ENCODE measurements at places on chromosomes 7 and 10. TPM values are rescaled to one million over a fixed set of nuclear protein-coding genes. Genes with fewer than 3 reads are reported as not detected.

GRCh38 chr7:85065888-85066485, 120.9 kb downstream of the SEMA3D start:
- no peaks in the 10 kb centered on the region for H3K36me3 ChIP-seq
- H3K4me1 ChIP-seq = no peaks in the 10 kb centered on the region
- H3K27me3 ChIP-seq = no peaks in the 10 kb centered on the region
- no peak overlapping the region for H3K27ac ChIP-seq

- peak; percentile 67 for DNase-seq
- H3K36me3 ChIP-seq = no peaks in the 10 kb centered on the region
- H3K4me3 ChIP-seq = no peak overlapping the region
- no peaks in the 10 kb centered on the region for H3K27me3 ChIP-seq
- H3K4me1 ChIP-seq = peaks cover 23% of the 10 kb centered on the region
Observed at GRCh38 chr7:43700059-43700501, 29.2 kb downstream of the COA1 start.

GRCh38 chr10:125799451-125800182, 23.4 kb downstream of the UROS start:
- no peak overlapping the region for H3K4me3 ChIP-seq
- no peak overlapping the region for H3K27ac ChIP-seq
- H3K27me3 ChIP-seq = no peaks in the 10 kb centered on the region
- H3K4me1 ChIP-seq = no peaks in the 10 kb centered on the region
- no peak for DNase-seq
- peaks cover 19% of the 10 kb centered on the region for H3K36me3 ChIP-seq

LRRD1 gene
- polyA plus RNA-seq = not detected

DNA sequence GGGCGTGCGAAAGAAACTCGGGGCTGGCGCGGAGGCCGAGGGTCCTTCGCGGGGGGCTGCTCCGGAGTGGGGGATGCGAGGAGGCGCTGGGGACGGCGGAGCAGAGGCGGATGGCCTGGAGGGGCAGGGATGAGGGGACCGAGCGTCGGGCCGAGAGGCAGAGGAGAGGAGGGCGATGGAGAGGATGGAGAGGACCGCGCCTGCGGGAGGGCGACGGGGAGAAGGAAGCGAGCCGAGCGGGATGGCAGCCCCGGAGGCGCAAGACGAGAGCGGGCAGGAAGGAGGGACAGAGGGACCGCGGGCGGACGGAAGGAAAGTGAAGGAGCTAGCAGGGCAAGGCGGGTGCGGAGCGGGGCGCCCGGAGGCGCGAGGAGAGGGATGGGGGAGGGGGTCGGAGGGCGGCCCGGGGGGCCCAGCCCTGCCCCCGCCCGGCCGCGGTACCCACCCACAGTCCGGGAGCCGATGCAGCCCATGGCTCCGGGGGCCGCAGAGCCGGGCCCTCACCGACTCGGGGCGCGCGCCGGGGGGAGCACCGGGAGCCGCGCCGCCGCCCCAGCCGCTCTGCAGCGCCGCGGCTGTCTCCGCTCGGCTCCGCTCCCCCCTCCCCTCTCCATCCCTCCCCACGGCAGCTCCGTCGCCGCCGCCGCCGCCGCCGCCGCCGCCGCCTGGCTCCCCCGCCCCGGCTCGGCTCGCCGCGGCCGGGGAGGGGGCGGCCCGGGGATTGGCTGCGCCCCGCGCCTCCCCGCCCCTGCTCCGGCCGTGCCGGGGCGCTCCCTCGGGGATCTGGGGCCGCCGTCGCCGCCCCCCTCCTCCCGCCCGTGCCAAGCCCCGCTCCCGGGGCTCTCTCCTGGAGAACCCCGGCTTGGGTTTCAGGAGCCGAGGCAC, at the start of gene FAM131B:
FAM131B (minus strand) TSS at position 583 of the 885 bp plus-strand sequence; CDS start at position 473, 110 bp downstream.
- H3K27me3 ChIP-seq = peaks cover 27% of the 10 kb centered on the region
- peak; percentile 34 for DNase-seq
- H3K4me1 ChIP-seq = peaks cover 8% of the 10 kb centered on the region

C7orf33 gene
- polyA plus RNA-seq = not detected

DNA sequence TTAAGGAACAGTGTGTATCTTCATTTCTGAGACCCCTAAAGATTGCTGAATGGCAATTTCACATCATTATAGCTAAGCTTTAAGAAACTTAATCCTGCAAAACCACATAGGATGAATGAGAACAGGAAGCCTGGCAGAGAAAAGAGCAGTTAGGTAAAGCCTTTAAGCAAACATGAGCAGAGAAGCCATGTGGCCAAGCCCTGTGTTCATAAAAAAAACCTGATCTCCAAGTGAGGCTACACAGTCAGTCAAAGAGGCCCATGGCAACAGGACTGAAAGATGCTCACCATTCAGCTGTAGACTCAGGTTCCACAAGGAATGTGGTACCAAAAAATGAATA, 9.3 kb downstream of the LIPA start:
- no peak for DNase-seq
- no peak overlapping the region for H3K27ac ChIP-seq
- no peak overlapping the region for H3K4me3 ChIP-seq
- H3K4me1 ChIP-seq = peaks cover 3% of the 10 kb centered on the region
- H3K36me3 ChIP-seq = peaks cover 5% of the 10 kb centered on the region

CCDC172 gene
- polyA plus RNA-seq = not detected

GRCh38 chr7:1516586-1517251, 12.5 kb upstream of the INTS1 start:
- no peak overlapping the region for H3K27ac ChIP-seq
- no peak overlapping the region for H3K4me3 ChIP-seq
- peaks cover 19% of the 10 kb centered on the region for H3K4me1 ChIP-seq

DNA sequence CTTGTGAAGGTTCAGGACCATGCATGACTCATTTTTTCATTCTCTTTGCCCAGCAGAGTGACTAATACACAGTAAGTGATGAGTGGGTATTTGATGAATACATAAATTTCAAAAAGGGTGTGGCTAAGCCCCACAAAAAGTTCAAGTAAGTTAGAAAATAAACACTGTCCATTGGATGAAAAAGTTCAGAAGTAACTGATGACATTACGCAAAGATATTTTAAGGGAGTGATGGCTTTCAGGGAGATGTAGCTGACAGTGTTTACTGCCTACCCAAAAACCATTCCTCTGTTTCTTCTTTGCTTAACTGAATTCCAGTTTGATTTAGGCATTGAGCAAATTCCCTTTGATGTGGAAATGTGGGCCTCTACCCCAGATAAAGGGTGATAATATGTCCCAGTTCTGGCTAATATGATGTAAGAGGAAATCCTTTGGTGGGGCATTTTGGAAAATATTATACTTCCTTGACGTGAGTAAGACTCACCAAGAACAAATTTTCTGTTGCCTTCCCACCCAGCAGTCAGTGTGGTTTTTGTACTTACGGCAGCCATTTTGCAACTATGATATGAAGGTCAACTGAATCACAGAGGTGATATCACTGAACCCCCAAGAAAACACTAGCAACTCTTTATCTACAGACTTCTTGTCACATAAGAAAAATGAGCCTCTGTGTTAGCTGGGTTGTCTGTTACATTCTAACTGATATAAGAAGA, 29.0 kb upstream of the EBLN1 start:
- H3K4me1 ChIP-seq = peaks cover 29% of the 10 kb centered on the region
- peak overlapping the region; percentile 45 for H3K27ac ChIP-seq
- H3K4me3 ChIP-seq = no peak overlapping the region

DNA sequence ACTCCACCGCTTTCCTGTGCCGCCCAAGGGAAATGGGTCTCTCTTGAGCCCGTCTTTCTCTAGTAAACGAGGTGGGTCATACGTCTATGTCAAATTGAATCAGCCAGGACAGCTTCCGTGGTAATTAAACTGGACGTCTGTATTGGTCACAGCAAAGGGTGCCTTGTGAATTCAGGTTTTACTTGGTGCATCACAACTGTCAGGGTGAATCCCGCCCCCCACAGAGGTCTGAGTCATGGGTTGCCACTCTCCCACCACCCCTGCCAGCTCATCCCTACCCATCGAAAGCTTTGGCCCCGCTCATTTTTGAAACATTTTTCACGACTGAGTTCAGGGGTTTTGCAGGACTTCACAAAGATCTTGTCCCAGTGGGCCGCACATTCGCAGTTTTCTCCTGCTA, 8.0 kb upstream of the SP8 start:
- no peak overlapping the region for H3K27ac ChIP-seq
- peaks cover 15% of the 10 kb centered on the region for H3K4me1 ChIP-seq
- H3K36me3 ChIP-seq = no peaks in the 10 kb centered on the region

GRCh38 chr10:80284522-80284921, 4.9 kb downstream of the MAT1A start:
- no peak for DNase-seq
- H3K36me3 ChIP-seq = no peaks in the 10 kb centered on the region
- H3K27me3 ChIP-seq = no peaks in the 10 kb centered on the region
- no peaks in the 10 kb centered on the region for H3K4me1 ChIP-seq
- H3K27ac ChIP-seq = no peak overlapping the region
- no peak overlapping the region for H3K4me3 ChIP-seq

DNA sequence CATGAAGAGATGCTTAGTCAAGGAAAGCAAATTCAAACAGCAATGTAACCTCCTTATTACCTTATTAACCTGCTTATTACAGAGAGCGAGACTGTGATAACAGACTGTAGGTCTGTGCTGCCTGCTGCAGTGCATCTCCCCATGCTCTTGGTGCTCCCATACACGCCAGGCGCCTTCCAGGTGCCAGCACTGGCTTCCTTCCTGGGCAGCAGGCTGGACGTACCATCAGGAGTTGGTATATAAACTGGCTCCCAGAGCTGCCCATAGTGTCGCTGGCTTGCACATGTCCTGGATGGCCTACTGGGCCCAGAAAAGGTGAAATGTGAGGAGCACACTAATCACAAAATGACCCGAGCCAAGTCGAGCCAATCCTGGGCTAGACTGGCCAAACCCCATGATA, 13.5 kb downstream of the ATP6V0E2 start:
- no peaks in the 10 kb centered on the region for H3K36me3 ChIP-seq
- no peaks in the 10 kb centered on the region for H3K27me3 ChIP-seq
- H3K4me3 ChIP-seq = no peak overlapping the region
- no peak for DNase-seq
- H3K4me1 ChIP-seq = peaks cover 13% of the 10 kb centered on the region

- H3K36me3 ChIP-seq = no peaks in the 10 kb centered on the region
- H3K27ac ChIP-seq = no peak overlapping the region
- H3K4me3 ChIP-seq = no peak overlapping the region
- no peaks in the 10 kb centered on the region for H3K4me1 ChIP-seq
- peak; percentile 24 for DNase-seq
Observed at GRCh38 chr7:136869991-136870865, 1.8 kb downstream of the CHRM2 start.

- no peaks in the 10 kb centered on the region for H3K27me3 ChIP-seq
- no peaks in the 10 kb centered on the region for H3K36me3 ChIP-seq
- no peak overlapping the region for H3K27ac ChIP-seq
- H3K4me1 ChIP-seq = no peaks in the 10 kb centered on the region
- no peak for DNase-seq
Observed at GRCh38 chr10:7948371-7949000, 106.0 kb upstream of the GATA3 start.

DNA sequence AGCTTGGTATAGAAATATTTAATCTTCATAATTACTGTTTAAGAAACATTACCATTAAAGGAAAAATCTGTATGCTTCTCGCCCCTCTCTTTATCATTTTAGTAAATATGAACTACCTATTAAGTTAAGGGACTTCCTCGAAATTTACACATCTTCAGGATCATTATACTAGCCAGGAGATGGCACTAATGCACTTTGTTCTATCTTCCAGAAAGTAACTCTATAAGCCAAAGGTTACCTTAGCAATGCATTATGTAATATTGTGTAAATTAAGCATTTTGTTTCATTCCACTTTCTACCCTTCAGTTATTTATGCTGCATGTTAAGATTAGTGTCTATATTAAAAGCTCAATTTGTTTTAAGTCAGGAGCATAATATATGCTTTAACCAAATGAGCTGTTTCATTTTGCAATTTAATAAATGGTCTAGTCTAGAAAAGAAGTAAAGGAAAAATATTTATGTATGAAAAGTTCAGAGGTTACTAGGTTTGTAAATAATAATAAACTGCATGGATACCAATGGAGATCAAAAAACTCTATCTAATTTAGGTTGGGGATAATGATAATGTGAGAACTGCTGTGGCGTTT, 128.5 kb downstream of the ANKRD7 start:
- no peaks in the 10 kb centered on the region for H3K27me3 ChIP-seq
- no peak for DNase-seq

DNA sequence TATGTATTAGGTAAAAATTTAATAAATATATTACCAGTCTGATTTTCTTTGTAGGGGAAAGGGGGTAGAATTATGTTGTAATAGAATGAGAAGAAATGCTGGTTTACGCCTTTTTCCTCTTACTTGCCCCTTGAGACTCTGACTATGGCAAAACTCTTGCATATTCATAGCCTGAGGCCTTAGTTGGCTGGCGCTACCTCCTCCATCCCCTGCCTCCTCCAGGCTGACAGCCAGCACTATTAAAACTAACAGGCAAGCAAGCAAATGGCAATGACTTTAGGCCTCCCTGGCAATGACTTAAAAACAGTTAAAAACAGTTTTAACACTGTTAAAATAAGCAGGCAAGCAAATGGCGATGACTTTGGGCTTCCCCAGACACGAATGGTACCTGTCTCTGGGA, 14.4 kb downstream of the PKD2L1 start:
- no peaks in the 10 kb centered on the region for H3K4me1 ChIP-seq
- no peaks in the 10 kb centered on the region for H3K36me3 ChIP-seq
- H3K27ac ChIP-seq = no peak overlapping the region
- peaks cover 7% of the 10 kb centered on the region for H3K27me3 ChIP-seq

- no peak overlapping the region for H3K27ac ChIP-seq
- H3K36me3 ChIP-seq = no peaks in the 10 kb centered on the region
- H3K4me3 ChIP-seq = no peak overlapping the region
Observed at GRCh38 chr7:84274029-84274638, 79.5 kb upstream of the SEMA3A start.

Measured in CD4-positive, alpha-beta memory T cell (primary cell).